Bronchial epithelial cell (primary cell): ENCODE measurements at places on chromosomes 2 and 18. TPM values are rescaled to one million over a fixed set of nuclear protein-coding genes. Genes with fewer than 3 reads are reported as not detected.

The PDE11A gene
- total RNA-seq, result not detected in 2 replicates

The SLC11A1 gene
- total RNA-seq, result 0.26 and 0.51 TPM in 2 replicates

The TACR1 gene
- not detected in 2 replicates for total RNA-seq

The CBLN2 gene
- not detected in 2 replicates for total RNA-seq

The SFT2D3 gene
- total RNA-seq, result 3.2 and 5.0 TPM in 2 replicates

The SOWAHC gene
- 48.4 and 63.5 TPM in 2 replicates for total RNA-seq

The ABCG8 gene
- under 0.01 TPM in 1 of 2 replicates, not detected in the other for total RNA-seq

The MAPK4 gene
- total RNA-seq, result under 0.01 TPM in 1 of 2 replicates, not detected in the other

The FBXO48 gene
- total RNA-seq, result 0.26 and 0.64 TPM in 2 replicates

The TEX261 gene
- total RNA-seq, result 11.1 and 14.1 TPM in 2 replicates

The LGALSL gene
- 10.0 and 14.0 TPM in 2 replicates for total RNA-seq

The NEU2 gene
- total RNA-seq, result not detected in 2 replicates

The MTX2 gene
- 22.0 and 24.5 TPM in 2 replicates for total RNA-seq

The LOXL3 gene
- 0.13 and 0.53 TPM in 2 replicates for total RNA-seq

The ACTG2 gene
- not detected in 2 replicates for total RNA-seq

The SLC5A7 gene
- not detected in 2 replicates for total RNA-seq

The SKOR2 gene
- total RNA-seq, result not detected in 2 replicates

The ITGB6 gene
- 21.1 and 31.5 TPM in 2 replicates for total RNA-seq

The REG3G gene
- total RNA-seq, result not detected in 2 replicates

The ARPC2 gene
- 504 and 577 TPM in 2 replicates for total RNA-seq
